ENCODE measurements at places on chromosomes 1 and 21.

DNA sequence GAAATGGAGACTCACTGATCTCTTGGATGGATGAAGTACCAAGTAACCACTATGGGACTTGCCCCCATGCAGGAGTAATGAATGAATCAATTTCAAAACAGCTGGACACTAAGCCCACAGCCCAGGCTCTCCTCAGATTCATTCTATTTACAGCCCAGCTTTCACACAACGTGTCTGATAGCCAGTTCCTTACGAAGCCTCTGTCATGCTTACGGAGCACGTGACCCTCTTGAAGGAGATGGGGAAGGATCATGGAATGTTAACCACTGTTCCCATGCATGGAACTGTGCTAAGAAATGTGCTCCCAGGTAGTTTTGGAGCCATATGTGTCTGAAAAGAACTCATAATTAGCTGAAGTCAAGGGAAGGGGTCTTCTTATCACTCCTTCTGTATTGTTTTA lies 124.1 kb downstream of the KIF26B start:
- DNase-seq: no peak

DNA sequence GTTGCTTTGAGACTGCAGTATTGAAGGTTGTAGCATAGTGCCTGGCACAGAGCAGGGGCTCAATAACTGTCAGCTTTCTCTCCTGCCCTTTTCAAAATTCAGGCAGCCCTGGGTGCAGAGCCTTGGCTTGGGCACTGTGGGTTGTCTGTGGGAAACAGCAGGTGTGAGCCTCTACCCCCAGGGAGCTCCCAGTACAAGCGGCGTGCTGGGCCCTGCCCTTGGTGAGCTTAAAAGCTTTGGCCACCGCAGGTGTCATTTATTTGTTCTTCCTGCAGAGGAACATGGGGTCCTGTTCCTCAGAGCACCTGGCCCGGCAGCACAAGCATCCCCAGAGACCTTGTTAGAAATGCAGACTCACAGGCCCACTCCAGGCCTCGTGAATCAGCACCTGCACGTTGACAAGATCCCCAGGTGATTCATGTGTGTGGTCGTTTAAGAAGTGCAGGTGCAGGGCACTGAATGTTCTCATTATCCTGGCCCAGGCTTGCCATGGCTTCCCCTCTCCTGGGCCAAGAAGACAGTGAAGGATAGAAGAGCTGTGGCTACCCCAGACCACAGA lies 29.9 kb upstream of the IGSF21 start:
- no peak for DNase-seq

- DNase-seq: no peak
These were observed 81.8 kb downstream of the LAMC2 start for GRCh38 chr1:183267646-183268431.

DNA sequence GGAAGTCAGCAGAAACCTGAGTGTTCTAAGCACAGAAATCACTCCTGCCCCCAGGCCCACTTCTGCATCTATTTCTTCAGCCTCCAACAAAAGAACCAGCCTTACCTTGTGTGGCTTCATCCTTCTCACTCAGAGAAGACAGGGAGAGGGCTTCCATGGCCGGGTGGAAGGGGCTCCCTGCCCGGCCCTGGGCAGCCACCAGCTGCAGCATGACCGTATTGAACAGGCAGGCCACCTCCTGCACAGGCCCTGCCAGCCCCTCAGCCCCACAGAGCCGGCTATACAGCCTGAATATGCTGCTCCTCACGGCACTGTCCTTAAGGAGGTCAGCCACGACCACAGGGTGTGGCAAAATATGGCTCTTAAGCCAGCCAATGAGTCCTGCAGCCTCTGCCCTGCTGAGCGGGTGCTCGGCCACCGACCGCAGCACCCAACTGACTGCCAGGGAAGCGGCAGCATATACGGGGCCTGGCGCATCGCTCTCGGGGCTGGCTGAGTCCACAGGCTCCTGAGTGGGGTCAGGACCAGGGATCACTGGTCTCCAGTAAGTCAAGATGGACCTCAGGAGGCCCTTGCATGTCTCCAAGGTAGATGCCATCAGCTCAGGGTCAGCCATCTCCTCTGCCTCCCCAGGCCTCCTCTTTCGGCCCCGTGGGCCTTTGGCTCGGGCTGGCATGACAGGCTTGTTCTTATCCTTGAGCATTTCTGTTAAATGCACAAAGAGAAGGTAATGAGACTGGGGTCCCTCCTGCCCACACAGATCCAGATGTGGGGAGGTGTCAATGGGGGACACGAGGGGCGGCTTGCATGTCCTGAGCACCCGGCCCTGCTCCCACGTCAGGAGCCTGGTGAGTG lies 17.9 kb downstream of the MRAP start:
- DNase-seq: no peak

GRCh38 chr1:204507317-204508105 lies 8.7 kb upstream of the MDM4 start:
- DNase-seq: no peak

DNA sequence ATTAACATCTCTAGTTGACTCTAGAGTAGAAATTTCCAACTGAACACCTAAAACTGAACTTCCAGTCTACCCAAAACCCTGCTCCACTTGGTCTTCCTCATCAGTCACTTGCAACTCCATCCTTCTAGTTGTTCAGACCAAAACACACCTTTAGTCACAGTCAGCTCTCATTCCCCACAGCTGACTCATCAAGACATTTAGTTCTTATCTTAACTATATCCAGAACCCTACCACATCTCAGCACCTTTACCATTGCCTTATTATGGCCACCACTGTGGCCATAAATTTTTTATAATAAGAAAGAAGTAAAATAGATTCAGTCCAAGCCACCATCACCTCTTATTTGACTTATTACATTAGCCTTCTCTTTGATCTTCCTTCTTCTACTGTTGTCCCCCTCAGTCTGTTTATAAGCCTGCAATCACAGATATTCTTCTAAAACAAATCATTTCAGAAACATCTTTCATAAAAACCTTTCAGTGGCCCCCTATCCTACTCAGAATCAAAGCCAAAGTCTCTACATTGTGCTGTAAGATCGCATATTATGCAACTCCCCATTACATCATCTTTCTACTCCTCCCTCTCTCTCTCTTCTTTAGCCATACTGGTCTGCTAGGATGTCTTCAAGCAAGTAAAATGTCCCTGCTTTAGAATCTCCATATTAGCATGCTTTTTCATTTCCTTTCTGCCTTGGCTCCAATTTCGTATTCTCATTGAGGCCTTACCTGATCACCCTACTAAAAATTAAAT lies 275.9 kb downstream of the LRRC40 start:
- no peak for DNase-seq

DNA sequence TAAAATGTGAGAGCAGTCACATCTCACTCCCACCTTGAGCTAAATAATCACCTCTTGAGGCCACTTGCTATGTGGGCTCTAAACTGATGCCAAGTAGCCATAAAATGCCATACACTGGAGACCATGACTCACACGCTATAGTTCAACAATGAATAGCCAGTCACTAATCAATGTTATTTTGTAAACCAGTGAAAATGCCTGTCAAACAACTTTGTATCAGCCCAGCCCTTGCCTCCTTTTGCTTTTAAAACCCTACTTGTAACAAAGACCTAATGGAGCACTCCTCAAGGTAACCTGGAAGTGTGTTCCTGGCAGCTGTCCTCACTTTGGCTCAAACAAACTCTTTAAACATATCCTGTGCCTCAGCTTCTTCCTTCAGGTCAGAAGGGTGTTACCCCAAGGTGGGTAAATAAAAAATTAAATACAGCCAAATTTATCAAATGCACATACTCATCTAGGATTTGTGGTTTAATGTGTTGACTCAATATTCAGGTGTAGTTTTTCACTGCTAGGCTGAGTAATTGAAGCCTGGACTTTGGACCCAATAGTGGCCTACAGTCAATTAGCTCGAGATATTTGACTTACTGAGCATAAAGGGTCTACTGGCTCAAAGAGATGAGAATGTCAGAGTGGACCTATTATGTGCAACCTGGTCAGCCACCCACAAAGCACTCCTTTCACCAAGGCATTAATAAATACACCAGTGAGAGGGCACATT lies 154.3 kb downstream of the COQ8A start:
- no peak for DNase-seq

GRCh38 chr1:227958617-227959324 lies 11.0 kb upstream of the WNT9A start:
- no peak for DNase-seq

GRCh38 chr1:56056438-56057287 lies 522.7 kb downstream of the PLPP3 start:
- DNase-seq: no peak

- DNase-seq: no peak
These were observed 36.8 kb downstream of the AHDC1 start for GRCh38 chr1:27567146-27567526.

- DNase-seq: no peak
These were observed 166.1 kb downstream of the PLA2G4A start for GRCh38 chr1:186994897-186995296.
